ENCODE measurements at places on chromosomes 13 and 19. TPM values are rescaled to one million over a fixed set of nuclear protein-coding genes. Genes with fewer than 3 reads are reported as not detected.

Gene ICAM5
- 2.3 TPM for total RNA-seq

Gene KLHL1
- 0.14 TPM for total RNA-seq

Gene GPR12
- total RNA-seq: 0.14 TPM

Gene CNFN
- total RNA-seq: 5.6 TPM

Gene KCTD4
- total RNA-seq: not detected

Gene LGI4
- total RNA-seq: 0.21 TPM

Gene KLF5
- 189 TPM for total RNA-seq

Gene LAIR1
- not detected for total RNA-seq

Gene PGLYRP2
- not detected for total RNA-seq

- DNase-seq: no peak
Observed at GRCh38 chr13:41546372-41547190, 89.2 kb downstream of the RGCC start.

- no peak for DNase-seq
Observed at GRCh38 chr19:2050349-2050990, 574 bp downstream of the MKNK2 start.

DNA sequence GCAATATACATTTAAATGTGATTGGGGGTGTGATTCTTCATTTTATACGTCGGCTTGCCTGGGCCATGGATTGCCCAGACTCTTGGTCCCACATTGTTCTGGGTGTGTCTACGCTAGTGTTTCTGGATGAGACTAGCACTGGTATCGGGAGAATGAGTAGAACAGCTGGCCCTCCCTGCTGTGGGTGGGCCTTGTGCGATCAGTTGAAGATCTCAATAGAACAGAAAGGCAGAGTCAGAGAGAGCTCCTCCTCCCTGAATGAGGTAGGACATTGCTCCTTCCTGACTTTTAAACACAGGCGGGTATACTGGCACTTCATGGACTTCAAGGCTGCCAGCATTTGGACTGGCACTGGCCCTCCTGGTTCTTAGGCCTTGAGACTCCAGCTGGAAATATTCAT, 603.0 kb downstream of the LIG4 start:
- no peak for DNase-seq

DNA sequence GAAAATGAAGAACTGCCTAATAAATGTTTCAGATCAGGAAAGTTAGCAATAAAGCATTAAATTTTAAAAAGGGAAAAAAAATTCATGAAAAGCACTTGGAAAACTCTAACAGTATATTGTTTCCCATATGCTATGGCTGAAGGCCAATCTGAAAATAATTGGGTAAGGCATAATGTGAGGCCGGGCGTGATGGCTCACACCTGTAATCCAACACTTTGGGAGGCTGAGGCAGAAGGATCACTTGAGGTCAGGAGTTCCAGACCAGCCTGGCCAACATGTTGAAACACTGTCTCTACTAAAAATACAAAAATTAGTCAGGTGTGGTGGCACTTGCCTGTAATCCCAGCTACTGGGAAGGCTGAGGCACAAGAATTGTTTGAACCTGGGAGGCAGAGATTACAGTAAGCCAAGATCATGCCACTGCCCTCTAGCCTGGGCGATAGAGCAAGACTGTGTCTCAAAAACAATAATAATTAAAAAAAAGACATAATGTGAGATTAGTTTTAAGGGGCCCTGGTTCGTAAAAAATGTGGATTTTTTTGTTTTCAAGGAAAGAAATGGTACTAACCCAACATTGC, 15.2 kb downstream of the INTS6 start:
- DNase-seq: no peak

DNA sequence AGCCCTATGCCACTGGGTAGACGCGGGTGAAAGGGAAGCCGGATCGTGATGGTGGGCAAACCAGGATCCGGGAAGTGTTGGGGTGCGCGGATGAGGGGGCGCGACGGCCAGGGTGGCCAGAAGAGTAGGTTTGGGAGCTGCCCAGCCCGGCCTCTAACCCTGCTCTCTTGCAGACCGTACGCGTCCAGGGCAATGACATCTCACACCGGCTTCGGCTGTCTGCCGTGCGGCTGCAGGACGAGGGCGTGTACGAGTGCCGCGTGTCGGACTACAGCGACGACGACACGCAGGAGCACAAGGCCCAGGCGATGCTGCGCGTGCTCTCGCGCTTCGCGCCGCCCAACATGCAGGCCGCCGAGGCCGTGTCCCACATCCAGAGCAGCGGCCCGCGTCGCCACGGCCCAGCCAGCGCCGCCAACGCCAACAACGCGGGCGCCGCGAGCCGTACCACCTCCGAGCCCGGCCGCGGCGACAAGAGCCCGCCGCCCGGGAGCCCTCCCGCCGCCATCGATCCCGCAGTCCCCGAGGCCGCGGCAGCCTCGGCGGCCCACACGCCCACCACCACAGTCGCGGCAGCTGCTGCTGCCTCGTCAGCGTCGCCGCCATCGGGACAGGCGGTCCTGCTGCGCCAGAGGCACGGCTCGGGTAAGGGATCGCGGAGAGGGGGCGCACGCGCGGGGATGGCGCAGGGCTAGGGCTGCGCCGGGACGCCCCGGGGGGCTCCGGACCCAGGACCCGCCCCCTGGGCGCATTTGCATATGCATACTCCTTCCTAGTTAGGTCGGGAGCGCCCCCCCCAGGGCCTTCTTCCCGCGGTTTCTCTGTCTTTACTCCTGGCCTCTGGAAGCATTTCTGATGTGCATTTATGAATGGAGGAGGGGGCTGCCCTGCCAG, 4.1 kb downstream of the VSTM2B start:
- no peak for DNase-seq

DNA sequence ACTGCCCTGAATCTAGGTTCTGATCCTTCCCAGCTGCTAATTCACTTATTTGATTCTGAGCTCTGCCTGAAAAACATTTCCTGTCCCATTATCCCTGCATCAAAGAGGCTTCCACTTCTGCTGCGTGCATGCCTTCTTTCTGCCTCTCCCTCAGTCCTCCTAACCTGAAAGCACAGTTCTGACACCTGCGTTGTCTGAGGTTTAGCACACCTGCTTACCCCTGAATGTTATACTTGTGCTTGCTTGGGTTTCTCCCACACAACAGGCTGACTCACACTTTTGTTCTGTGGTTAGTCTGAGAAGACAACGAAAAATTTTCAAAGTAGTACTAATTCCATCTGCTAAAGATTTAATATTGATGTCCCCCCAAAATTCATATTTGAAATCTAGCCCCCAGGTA, 3.1 kb upstream of the SOHLH2 start:
- no peak for DNase-seq

DNA sequence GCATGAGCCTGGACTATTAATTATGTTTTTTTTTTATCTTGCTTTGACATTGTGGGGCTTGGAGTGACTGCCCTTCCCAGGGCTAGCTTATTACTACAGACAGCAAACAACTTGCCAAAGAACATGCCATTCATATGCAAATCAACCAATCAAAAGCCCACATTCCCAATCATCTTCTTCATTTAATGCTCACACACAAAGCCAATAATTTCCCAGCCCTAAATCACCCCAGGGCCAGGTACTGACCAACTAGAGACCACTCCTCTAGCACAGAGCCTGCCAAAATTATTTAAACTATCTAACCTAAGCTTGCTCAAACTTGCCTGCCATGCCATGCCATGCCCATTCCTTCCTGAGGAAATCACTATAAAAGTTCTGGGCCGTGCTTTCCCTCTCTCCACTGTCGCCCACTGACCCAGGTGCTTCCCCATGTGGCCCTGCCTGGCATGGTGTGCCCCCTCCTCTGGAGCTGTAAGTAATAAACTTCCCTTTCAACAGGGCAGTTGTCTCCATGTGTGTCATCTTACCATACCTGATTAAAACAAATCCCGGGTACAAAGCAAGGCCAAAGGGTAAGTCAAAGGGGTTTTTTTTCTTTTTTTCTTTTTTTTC, 15.7 kb downstream of the PBX4 start:
- no peak for DNase-seq

GRCh38 chr19:22137791-22138190, 59.0 kb downstream of the ZNF676 start:
- DNase-seq: no peak

DNA sequence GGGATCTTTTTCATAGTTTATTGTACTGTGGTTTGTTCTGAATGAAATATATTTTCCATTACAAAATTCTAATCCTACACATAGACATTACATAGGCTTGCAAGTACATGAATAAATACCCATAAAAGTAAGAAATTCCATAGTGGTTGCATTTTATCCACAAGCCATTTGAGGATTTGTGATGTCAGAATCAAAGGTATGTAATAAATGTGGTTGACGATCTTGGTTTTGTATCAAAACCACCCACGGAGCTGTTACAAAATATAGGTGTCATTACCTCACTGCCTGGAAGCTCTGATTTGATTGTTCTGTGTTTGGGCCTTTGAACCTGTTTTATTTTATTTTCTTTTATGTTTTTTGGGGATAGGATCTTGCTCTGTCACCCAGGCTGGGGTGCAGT, 125.1 kb downstream of the NALCN start:
- no peak for DNase-seq

DNA sequence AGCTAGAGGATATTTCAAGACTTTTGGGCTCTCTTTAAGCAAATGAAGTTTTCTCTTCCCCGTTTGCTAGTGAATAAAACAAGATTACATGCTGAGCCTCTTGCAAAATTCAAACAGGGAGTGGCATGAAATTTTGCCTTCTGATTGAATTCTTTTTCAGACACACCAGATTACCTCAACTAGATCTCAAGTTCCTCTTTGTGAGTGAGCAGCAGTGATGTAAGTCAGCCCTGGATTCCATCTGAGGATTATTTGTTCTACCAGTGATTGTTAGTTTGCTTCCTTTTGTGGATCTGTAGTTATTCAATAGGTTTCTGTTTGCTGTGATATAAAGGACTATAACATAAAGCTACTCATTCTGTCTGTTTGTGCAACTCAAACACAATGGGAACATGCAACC, 407.7 kb downstream of the LMO7 start:
- no peak for DNase-seq

- no peak for DNase-seq
Observed at GRCh38 chr13:87941226-87941625, 270.1 kb downstream of the SLITRK5 start.

Data from type B pancreatic cell (in vitro differentiated cells).